ENCODE measurements at places on chromosomes 6 and 20.

DNA sequence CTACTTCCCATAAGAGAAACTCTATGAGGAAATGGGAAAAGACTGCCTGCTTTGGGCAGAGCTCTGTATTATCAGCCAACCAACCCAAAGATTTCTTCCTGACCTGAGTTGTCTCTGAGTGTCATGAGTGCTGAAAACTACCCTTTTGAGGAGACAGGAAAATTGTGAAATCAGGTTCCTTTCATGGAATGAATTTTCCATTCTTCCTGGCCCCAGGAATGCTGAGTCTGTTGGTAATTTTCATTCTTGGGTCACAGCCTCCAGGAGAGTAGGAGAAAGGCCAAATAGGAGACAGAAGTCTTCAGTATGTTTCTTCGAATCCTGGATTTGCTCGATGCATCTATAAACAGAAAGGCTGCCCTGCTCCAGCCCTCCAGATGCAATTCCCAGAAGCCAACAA is 53.6 kb downstream of the SCML4 start:
- DNase-seq: no peak

DNA sequence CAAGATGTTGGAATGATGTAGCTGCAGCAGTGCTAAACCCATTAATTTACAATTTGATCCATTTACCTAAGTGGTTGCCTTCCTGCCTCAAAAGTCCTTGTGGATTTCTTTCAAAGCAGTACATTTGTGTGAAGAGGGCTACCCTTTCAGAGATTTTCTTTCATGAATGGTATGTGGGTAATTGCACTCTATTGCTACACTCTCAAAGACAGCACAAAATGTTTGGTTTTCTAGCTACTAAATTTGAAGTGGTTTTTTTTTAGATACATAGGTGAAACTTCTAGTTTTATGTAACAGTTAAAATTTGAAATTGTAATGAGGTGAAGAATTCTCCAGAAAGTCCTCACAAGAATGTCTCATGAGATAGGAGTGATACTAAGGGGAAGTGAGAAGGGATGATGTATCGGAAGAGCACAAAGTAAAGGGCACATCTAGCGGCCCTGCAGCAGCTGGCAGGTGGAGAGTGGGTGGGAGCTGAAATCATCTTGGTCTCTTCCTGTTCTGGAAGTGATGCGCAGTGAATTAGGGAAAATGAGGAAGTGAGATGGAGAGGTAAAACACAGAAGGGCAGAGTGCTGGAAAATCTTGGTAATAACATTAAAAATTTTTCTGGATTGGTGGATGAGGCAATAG is 236.8 kb upstream of the MAN1A1 start:
- no peak for DNase-seq

DNA sequence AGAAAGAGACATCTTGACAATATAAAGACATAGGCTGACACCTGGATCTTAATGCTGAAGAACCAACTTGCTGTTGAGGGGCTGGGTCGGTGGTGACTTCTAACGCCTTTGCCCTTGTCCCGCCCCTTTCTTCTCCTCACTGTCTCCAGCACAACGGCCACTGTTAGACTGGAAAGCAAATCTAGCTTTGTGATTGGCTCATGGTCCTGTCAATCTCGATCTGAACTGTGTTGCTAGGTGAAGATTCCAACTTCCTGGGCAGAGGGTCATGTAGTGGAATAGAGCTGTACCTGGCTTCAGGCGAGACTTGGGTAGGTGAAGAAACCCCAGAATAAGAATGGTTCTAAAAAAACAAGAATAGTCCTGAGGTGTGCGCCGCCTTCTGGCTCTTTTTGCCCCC is at the start of gene PGK2:
PGK2 (minus strand) TSS at position 110 of the 400 bp plus-strand sequence; CDS start at position 12, 98 bp downstream.
- DNase-seq: no peak

GRCh38 chr20:23114018-23114417 is 27.9 kb upstream of the CD93 start:
- DNase-seq: no peak

DNA sequence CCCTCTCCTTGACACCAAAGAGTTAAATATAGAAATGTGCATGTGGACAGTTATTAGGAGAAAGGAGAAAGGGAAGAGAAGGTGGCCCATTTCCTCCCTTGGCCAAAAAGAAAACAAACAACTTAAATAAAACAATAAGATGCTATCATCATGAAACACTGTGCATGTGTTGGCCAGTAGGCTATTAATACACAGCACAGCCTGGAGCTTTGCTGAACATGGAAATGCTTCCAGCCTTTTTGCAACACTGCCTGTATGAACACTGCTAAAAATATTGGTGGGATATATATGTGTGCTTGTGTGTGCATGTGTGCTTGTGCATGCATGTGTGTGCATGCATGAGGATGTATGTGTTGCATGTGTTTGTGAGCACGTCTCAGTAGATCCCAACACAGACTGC is 100.4 kb downstream of the LY86 start:
- DNase-seq: no peak

GRCh38 chr6:112155886-112156285 is 68.5 kb downstream of the FAM229B start:
- DNase-seq: no peak

GRCh38 chr20:16675001-16675564 is 54.7 kb upstream of the SNRPB2 start:
- DNase-seq: no peak

DNA sequence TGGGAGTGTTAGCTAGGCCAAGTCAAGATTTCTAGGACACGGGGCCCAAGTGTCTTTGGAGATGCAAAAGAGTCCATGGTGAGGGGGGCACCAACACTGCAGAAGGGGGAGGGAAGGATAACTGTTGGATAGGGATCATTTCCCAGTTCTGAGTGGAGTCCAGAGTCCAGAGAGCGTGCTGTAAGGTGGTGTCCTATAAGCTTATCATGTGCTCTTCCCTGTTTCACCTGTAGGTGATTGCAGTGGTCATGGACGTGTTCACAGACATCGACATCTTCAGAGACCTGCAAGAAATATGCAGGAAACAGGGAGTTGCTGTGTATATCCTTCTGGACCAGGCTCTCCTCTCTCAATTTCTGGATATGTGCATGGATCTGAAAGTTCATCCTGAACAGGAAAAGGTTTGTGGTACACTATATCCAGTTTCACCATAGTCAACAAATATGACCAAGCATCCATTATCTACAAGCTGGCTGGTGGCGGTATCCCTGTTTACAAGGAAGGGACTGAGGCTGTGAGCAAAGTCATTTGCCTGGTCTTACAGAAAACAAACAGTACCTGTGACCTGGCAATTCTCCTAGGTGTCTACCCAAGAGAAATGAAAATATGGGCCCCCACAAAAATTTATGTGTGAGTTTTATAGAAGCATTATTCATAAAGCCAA is 15.6 kb downstream of the FAM83D start:
- no peak for DNase-seq

DNA sequence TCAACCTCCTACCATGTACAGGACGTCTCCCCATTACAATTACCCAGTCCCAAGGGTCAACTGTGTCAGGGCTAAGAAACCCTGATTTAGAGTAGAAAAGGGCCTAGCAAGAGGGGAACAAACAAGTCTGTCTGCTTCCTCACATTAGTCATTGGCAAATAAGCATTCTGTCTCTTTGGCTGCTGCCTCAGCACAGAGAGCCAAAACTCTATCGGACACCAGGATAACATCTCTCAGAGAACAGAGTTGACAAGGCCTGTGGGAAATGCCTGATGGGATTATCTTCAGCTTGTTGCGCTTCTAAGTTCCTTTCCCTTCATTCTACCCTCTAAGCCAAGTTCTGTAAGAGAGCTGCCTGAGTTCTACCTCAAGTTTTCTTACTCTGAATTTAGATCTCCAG is 19.0 kb upstream of the VSX1 start:
- no peak for DNase-seq

DNA sequence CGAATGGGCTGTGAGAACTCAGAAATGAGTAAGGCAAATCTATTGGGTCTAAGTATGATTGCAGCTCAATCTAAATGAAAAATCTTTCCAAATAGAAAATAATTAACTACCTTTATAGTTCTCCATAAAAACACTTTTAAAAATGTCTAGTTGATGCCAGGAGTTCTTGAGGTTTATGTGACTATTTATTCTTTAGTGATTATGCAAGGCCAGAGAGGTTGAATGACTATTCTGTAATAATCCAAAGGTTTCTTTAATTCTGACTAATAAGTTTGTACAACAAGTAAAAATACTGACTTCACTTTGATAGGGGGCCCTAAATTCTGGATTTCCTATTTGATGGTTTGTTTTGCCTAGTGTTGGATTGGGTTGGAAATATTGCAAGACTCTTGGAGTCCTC is 461.2 kb downstream of the EPM2A start:
- no peak for DNase-seq

DNA sequence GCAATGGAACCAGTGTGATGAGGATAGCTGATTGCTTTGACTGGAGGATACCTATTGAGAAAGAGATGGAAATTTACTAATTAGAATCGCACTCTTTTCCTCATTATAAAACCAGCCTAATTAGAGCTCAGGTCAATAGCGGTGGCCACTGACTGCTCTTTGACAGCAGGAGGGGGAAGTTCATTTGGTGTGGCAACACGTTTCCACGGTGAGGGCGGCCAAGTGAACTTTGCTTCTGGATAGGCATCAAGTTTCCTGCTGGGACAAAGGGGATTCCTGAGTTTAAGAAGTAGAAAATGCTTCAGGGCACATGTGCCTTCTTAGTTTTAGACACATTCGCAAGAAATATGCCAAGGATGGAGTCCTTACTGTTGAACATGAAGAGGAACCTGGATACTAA is 145.3 kb upstream of the NRN1 start:
- no peak for DNase-seq

DNA sequence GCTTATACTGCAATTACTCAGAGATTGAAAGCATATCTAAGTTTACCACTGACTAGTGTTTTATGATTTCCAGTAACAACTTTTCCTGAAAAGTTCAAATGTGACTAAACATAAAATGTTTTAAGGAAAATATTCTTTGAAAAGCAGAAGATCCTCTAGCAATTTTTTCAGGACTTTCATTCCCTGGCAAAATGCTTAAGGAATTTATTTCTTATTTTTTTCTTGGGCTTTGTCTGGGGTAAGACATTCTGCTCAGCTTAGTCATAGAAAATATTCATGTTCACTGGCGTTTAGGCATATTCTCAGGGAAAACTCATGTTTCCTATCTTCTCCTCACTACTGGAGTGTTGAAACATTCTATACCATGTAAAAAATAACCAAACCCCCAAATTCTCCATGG is 235.3 kb upstream of the CEP162 start:
- DNase-seq: no peak

- peak; percentile 72 for DNase-seq
Measured at GRCh38 chr20:32354592-32355416, 3.3 kb upstream of the ASXL1 start.

- no peak for DNase-seq
Measured at GRCh38 chr6:148548065-148548748, 198.6 kb upstream of the UST start.

DNA sequence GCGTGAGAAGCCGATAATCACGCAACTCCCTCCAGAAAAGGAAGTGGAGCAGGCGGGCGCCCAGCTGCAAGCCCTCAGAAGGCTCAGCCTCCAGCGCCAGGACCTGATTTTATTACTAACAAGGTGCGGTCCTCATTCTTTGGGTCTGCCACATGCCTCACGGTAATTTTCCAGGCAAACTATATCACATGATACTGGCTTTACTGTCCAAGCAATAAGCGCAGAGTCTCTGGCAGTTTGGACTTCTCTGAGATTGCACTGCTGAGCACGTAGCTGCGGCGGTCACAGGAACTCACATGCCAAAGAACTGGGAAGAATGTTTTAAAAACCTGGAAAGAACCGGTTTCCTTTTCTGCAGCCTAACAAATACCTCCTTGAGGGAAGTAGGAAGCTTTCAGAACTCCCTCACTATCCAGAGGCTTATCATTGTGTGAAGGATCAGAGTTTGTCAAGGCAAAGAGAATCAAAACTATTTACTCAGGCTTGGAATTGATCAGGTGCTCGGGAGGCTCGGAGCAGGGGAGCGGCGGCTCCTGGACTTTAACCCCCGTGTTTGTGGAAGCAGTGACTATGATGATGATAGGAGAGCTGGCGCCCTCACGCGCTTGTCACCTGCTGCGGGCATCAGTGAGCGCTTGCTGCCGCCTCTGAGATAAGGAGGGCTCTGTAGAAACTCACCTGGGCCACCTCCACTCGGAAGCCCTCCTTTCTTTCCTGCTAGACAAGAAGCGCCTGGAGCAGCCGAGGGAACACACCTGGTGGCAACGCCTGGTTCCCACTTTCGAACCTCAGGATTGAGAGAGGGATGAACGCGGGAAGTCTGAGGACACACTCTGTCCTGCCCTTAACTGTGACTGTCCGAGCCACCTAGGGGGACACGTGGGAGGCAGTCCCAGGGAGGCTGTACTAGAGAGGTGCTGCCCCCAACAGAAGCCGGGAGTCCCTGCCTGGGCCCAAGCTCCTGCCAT is 27.2 kb upstream of the SYNJ2 start:
- DNase-seq: no peak

DNA sequence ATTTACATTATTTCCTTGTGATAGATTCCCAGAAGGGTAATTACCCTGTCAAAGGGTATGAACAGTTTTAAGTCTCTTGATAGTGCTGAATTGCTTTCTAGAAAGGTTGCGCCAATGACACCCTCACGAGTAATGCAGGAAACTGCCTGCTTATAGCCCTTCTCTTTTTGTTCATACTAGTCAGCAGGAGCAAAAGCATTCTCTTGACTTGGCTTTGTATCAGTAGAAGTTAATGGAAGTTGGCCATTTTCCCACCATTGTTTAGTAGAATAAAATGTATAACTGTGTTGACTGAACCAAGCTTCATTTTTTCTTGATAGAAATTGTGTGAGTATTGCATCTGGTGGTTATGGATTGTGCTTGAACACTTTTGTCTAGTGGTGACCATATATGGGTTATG is 100.1 kb downstream of the FARS2 start:
- no peak for DNase-seq

DNA sequence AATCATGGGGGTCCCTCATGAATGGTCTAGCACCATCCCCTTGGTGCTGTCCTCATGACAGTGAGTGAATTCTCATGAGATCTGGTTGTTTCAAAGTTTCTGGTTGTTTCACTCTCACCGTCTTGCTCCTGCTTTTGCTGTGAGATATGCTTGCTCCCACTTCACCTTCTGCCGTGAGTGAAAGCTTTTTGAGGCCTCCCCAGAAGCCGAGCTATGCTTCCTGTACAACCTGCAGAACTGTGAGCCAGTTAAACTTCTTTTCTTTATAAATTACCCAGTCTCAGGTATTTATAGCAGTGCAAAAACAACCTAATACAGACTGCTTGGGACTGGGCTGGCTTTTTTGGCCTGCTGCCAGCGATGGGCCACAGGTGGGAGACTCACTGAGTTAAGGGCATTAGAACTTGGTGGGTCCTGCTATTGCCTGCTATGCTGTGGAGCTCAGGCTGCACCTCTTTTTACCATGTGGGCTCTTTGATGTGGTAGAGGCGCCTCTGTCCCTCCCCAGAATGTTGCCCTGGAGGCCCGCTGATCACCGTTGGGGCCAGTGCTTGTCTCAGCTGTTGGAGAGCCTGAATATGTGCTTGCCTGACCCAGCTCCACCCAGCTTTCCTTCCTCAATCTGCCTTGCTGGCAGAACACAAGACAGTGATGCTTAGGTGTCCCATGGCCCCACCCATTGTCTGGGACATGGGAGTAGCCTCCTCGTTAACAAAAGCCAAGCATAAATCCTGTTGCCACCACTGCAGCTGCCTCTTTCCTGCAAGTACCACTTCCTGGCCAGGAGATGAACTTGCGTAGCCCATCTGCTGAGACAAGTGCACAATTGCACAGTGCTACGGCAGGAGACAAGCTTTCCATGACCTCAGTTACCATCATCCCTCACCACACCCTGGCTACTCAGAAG is 47.1 kb downstream of the IGF2R start:
- DNase-seq: peak; percentile 89
